ENCODE measurements at places on chromosomes 2 and 18.

- DNase-seq: no peak
These were observed 252.9 kb downstream of the PRKCE start for GRCh38 chr2:45904267-45904945.

- no peak for DNase-seq
These were observed 787 bp downstream of the SOCS6 start for GRCh38 chr18:70289351-70290312.

GRCh38 chr2:172702451-172702850, 33.2 kb upstream of the RAPGEF4 start:
- DNase-seq: no peak

GRCh38 chr2:230762317-230762896, 49.8 kb downstream of the CAB39 start:
- peak; percentile 56 for DNase-seq

- no peak for DNase-seq
These were observed 123.6 kb downstream of the CSRNP3 start for GRCh38 chr2:165593081-165593480.

DNA sequence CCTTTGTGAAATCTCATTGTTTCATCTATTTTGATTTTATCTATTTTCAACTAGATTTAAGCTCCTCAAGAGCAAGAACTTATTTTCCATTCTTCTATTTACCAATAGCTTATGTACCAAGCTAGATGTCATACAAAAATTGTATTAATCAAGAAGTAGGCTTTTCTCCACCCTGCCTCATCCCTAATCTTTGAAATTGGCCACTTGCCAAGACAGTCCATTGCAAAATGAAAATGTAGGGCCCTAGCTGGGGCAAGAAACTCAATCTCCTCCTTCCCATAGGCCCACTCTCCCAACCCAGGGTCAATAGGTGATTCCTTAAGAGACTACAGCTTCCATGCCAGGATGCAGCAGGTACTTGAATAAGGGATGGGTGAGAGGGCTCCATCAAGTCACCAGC, 39.3 kb upstream of the STPG4 start:
- no peak for DNase-seq

- DNase-seq: no peak
These were observed 46.4 kb upstream of the CYP1B1 start for GRCh38 chr2:38122344-38122743.

DNA sequence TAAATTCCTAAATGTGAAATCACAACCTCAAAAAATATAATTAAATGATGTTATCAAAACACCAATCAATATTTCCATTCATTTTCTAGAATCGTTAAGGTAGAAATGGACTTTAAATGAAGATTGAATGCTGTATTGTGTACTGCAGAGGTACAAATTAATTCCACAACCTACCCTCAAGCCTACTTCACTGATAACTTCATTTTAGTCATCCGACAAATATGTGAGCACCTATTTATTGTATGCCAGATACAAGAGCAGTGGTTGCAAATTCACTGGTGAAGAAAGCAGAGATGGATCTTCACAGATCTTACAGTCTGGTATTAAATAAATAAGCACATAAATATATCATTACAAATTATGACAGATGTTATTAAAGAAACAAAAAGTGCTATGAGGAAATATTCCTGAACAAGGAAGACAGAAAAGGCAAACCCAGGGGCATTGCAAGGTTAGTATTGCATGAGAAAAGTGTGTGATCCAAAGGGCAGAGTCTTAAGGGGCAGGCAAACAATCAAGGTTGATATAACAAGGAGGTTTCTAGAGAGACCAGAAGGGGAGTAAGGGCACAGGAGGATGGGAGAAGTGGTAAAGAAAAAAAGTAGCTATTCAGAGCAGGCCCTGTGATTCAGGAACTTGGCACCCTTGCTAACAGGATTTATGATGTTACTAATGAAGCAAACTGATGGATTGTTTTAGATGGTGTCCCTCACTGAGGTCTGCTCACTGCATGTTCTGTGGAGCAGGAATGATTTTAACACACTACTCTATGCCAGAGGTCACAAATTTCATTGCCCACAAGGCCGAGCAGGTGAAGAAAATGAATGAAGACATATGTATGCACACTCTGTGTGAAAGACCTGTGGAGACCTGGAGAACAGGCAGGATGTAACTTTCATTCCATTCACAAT, 128.0 kb upstream of the CCDC150 start:
- no peak for DNase-seq

DNA sequence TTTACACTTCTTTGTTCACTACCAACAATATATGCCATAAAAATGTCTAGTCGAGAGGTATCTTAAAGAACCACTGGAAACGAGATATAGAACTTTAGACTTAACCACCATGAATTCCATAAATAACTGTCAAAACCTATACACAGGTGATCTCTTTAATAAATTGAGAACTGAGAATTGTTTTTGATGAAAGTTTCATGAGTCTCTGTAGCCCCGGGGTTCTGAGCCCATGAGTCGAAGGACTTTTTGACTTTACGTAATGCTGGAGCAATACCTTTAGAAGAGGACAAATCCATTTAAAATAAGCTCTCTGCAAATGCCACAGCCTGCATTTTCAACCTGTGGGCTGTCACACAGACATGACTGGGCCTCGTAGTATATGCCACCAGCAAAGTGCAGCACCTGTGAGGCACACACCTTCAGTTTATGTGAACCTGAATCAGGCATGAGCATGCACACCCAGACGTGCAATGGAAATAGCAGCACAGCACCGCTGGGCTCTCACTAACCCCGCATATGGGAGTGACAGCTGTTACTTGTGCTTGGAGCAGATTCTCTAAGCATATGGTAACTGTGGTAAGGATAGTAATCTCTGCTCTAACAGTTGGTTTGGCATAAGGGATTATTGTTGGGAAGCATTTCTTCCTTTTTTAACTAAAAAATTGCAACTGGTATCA, 383.2 kb downstream of the SOCS6 start:
- DNase-seq: no peak

GRCh38 chr18:32271672-32272208, 81.9 kb downstream of the MEP1B start:
- DNase-seq: peak; percentile 12

GRCh38 chr2:195820867-195821565, 164.0 kb downstream of the SLC39A10 start:
- DNase-seq: no peak

DNA sequence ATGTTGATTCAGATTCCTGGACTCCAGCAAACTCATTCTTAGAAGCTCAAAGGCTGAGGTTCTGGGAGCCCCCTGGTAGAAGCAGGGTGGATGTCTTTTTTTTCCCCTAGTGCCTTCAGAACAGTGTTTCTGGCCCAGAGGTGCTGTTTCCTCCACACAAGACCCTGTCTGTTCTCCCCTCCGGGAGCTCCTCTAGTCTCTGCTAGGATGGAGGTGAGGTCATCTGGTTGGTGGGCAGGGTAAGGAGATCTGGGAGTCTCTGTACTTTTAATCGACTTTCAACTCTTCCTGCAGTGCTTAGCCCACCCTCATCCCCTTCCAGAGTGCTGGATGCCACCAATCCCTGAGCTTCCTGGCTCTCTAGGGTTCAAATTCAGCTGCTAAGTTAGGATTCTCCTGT, 192.0 kb downstream of the SH3BP4 start:
- no peak for DNase-seq

- no peak for DNase-seq
These were observed 189.0 kb downstream of the BCL11A start for GRCh38 chr2:60364491-60364890.

DNA sequence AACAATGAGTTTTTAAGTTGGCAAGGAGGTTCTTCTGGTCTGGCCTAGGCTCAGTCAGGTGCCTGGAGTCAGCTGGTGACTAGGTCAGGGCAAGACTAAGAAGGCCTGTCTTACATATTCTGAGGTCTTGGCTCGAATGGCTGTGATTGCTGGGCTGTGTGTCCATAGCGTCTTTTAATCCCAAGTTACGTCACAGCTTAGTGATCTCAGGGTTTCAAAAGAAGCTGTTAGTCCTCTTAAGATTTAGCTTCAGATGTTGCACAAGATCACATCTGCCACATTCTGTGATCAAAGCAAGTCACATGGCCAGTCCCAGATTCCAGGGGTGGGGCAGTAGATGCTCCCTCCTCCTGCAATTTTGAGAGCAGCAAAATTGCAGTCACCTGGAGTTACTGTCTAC, 61.3 kb downstream of the PKP4 start:
- no peak for DNase-seq

- no peak for DNase-seq
These were observed 686.7 kb downstream of the NR4A2 start for GRCh38 chr2:155645791-155646190.

DNA sequence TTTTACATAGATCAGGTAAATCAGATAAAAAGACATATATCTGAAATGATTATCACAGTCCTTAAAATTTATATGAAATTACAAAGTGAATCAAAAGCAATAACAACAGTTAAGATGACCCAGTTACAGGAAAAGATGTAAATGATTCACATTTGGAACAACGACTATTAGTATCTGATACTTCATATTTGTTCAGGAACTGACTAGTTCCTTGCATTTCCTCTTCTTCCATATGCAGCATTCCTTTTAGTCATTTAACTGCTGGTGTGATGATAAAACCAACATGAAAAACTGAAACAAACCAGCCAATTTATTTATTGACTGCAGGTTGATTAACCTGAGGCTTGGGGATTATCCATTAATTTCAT, 75.2 kb downstream of the RBMS1 start:
- DNase-seq: no peak

DNA sequence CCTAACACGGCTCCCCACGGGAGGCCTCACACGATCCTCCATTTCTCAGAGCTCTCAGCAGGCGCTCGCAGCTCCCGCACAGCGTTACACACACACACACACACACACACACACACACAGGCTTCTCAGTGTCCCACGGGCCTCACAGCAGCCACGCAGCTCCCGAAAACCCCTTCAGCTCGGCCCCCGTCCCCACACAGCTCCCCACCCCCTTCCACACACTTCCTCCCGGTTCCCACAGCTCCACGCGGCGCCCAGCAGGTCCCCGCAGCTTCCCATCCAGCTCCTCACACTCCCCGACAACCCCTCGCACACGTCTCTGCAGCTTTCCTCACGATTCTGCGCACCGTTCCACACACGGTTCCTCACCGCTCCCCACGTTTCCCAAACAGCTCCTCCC, 41.6 kb downstream of the KIF1A start:
- no peak for DNase-seq

DNA sequence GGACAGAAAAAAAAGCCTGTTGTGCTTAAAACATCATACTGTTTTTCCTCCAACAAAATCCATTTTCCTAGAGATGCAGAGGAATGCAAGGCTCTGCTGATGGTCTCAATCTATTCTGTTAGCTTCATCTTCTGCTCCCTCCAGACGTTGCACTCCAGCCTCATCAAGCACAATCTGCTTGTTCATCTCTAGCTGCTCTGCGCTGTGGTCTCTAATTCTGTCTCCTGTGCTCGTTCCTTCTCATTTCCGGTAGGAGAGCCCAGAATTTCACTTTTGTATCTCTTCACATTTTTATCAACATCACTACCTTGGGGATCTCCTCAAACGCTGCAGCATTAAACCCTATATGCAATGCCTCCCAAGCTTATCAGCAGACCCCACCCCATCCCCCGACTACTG, 708.9 kb downstream of the RNF144A start:
- DNase-seq: no peak

GRCh38 chr2:2640371-2640770, 309.3 kb upstream of the MYT1L start:
- no peak for DNase-seq

DNA sequence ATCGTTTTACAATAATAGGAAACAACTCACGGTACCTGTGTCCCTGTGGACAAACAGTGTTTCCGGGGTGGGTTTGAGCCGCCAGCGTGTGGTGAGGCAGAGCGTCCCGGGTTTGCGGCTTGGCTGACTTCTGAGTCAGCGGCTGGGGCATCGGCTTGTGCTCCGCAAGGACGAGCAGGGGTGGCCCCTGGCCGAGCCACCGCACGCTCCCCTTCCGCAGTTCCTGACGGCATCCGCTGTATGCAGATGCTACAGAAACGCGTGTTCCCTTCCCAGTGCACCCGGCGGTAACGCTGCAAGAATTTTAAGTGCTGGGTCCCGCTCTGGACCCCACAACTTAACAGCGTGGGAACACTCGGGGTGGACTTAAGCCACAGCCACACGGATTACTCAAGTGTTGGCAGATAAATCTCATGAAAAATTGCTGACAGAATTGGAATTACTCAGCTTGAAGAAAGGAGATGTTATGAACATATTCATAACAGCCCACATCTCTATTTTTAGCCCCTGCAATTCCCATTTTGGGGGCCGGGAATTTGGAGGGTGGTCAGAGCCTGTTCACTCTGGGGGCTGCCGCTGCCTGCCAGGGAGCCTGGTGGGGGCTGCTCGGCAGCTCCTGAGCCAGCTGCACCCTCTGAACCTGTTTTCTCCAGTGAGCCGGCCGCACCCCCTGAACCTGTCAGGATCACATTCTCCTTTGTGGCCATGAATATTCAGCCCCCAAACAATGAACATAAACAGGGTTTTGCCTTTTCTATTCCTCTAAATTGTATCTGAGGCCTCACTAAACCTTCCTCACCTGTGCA, 12.6 kb upstream of the KCNG2 start:
- no peak for DNase-seq

GRCh38 chr2:149029307-149029965, 9.1 kb upstream of the LYPD6B start:
- DNase-seq: no peak

- DNase-seq: peak; percentile 28
These were observed 77.9 kb downstream of the DTNA start for GRCh38 chr18:34787931-34788532.

GRCh38 chr18:6610466-6610865, 119.0 kb upstream of the ARHGAP28 start:
- DNase-seq: no peak

DNA sequence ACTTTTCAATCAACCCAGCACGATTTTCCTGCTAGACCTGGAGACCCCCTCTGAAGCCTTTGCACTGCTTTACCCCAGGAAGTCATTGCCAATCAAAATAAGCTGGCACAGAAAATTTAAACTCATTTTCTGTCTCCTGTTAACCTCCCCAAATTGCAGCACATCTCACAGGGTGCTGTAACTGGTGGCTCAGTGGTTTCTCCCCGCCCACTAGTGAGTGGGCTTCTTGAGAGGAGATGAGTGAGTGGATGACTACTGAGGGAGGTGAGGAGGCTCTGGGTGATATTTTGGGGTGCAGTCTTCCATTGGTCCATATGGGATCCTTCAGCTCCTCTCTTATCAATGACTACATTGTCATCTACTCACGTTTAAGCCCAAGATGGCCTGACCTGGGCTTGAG, 239.8 kb upstream of the HS6ST1 start:
- no peak for DNase-seq

- no peak for DNase-seq
These were observed 758.1 kb upstream of the ACVR2A start for GRCh38 chr2:147086715-147087114.

Measured in HuH-7 (cell line).